Neural crest cell (in vitro differentiated cells): ENCODE measurements at places on chromosomes 6 and 20. TPM values are rescaled to one million over a fixed set of nuclear protein-coding genes. Genes with fewer than 3 reads are reported as not detected.

RXRB gene
- 31.8 and 33.1 TPM in 2 replicates for total RNA-seq

MYT1 gene
- total RNA-seq: 4.0 and 4.3 TPM in 2 replicates

EHMT2 gene
- total RNA-seq: 202 and 205 TPM in 2 replicates

RAET1E gene
- total RNA-seq: not detected in 2 replicates

SLC13A3 gene
- 6.1 and 6.7 TPM in 2 replicates for total RNA-seq

MAP1LC3A gene
- total RNA-seq: 17.5 and 17.8 TPM in 2 replicates

MYL9 gene
- 19.7 and 19.8 TPM in 2 replicates for total RNA-seq

TJAP1 gene
- total RNA-seq: 47.3 and 52.1 TPM in 2 replicates

BMP2 gene
- total RNA-seq: 0.58 and 0.84 TPM in 2 replicates

TMEM244 gene
- total RNA-seq: not detected in 2 replicates

NOL4L gene
- total RNA-seq: 52.3 and 53.6 TPM in 2 replicates

ANGPT4 gene
- 0.07 TPM in 1 of 2 replicates, not detected in the other for total RNA-seq
